ENCODE measurements at places on chromosomes 12 and 14.

DNA sequence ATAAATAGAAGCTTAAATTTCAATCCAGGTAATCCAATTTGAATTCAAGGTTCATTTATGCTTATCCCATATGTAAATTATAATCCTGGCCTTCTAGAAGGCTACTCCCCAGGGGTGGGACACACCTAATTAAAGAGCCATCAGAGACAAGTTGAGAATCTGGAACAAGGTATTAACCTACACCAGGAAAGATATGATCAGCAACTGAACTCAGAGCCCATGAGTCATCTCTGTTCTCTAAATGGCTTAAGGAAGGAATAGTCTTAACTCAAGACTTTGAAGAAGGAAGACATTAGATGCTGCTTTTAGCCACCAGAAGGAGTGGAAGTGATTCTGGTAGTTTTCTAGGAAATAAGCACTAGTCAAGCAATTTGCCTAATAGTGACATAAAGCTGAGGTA is 88.0 kb downstream of the KIF21A start:
- DNase-seq: no peak

DNA sequence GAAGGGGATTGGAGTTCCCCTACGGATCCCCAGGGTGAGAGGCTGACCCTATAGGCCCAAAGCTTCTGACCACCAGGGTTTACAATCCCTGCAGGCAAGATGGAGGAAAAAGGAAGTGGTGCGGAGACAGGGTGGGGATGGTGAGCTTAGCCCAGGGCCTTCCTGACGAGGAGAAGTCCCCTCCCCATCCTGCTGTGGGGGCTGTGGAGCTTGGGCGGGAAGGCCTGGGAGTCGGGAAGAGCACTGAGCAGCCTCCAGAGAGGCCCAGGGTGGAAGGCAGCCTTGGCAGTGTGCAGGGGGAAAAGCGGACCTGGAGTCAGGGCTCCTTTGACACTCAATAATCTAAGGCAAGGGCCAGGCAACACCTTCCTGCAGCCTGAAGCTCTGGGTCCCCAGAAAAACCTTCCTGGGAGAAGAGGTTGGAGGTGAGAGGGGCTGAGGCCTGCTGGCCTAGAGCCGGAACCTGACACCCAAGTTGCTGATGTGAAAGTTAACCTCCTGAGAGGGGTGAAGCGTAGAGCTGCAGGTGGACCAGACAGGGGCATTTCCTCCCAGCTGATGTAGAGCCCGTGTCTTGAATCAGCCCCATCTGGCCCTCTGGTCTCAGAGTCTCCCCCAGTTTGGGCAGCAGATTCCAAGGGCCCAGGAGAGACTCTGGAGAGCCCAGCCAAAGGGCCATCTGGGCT is 6.0 kb downstream of the HDAC7 start:
- no peak for DNase-seq

DNA sequence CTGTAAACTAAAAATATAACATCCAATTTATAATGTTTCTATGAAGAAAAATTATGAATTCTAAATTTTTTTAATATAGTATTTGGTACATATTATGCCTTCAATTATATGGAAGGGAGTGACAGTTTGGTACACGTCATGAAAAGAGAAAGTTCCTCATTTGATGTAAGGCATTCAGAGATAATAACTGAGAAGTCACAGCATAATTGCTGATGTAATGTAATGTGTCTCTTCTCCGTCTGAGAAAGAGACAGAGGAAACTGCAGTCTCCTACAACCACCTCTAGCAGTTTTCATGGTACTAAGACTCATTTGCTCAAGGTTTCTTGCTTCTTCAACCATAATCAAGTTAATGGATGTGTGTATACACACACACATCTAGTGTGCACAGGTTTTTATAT is 2.3 kb upstream of the CD69 start:
- no peak for DNase-seq

DNA sequence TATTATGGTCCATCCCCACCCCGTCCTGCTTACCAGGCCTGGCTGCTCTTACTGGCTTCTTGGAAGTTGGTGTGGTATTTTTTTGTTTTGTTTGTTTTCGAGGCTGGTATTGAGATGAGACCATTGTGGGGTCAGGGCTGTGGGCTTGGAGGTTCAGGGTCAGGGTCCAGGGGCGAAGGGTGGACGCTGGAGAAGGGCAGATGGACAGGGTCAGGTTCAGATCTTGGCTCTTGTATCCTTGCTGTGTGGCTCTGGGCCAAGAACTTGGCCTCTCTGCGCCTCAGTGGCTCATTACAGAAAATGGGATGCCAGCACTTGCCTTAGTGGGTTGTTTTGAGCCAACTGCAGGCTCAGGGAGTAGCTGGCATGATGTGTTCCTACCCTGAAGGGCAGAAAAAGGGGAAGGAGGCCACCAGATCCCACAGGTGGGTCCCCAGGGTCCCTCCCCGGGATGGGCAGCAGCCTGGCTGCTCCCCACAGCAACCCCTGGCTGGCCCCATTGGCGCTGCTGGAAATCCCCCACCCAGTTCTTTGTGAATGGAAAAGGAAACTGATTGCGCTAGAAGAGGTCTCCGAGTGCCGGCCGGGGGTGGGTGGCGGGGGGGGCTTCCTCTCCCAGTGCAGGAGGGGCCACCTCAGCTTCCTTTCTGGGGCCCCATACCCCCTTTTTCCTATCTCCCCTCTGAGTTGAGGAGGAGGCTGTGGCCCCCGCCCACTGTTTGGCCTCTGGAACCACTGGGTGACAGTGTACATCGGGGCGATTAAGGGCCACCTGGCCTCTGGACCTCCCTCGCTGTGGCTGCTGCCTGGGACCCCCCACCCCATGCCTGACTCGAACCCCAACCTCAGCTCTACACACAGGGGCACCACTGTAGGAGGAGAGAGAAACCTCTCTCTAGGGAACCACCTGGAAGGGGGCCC is 25.0 kb downstream of the SH2B3 start:
- no peak for DNase-seq

DNA sequence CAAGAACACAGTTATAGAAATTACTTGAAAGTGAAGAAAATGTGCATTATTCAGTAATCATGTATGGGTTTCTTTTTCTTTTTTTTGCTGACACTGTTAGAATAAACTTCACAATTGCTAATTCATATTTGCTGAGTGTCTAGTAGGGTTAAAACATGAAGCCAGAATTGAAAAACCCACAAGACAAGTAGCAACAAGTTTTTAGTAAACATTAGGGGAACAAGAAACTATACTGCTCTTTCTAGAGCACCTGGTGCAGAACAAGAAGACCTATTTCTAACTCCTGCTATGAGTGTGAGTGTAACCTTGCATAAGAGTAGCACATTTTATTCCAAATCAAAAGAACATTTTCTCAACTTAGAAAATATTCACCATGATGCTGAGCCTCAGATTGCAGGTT is 83.2 kb downstream of the ITPR2 start:
- DNase-seq: no peak

DNA sequence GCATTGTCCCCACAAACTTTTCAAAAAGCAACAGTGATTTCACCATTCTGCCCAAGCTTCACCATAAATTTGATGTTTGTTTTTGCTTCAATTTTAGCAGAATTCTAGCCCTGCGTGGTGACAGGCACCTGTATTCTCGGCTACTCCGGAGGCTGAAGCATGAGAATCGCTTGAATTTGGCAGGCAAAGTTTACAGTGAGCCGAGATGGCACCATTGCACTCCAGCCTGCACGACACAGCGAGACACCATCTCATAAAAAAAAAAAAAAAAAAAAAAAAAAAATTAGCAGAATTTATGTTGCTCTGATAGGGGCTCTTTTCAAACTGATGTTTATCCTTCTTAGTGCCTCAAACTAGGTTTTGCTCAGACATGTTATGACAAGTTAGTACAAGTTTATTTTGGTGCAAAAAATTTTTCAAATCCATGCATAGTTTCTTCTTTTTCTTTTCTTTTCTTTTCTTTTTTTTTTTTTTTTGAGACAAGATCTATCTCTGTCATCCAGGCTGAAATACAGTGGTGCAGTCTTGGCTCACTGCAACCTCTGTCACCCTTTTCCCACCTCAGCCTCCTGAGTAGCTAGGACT is 24.3 kb downstream of the RASSF3 start:
- DNase-seq: no peak

DNA sequence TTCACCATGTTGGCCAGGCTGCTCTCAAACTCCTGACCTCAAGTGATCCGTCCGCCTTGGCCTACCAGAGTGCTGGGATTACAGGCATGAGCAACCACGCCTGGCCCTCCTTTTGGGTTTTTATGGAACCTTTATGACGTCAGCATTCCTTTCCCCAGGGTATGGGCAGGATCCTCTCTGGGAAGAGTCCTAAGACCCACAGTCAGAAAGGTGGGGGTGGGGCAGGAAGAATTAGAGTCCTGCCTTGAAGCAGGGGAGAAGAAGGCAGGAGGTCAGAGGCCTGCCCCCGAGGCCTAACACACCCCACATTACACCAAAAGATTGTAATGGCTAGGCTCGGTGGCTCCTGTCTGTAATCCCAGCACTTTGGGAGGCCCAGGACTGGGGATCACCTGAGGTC is 30.8 kb upstream of the CDK17 start:
- DNase-seq: no peak

- no peak for DNase-seq
These were observed at the start of gene ASPG for GRCh38 chr14:104085032-104085888. TSS of gene ASPG (plus strand) at chr14:104085700. CDS start at chr14:104085771, 71 bp downstream.

- DNase-seq: peak; percentile 76
These were observed 55.6 kb downstream of the SYNE3 start for GRCh38 chr14:95460647-95461478.

All from GM04504 (cell line).